ENCODE measurements at places on chromosomes 3 and 15. TPM values are rescaled to one million over a fixed set of nuclear protein-coding genes. Genes with fewer than 3 reads are reported as not detected.

- no peak overlapping the region for H3K4me3 ChIP-seq
- no peaks in the 10 kb centered on the region for H3K4me1 ChIP-seq
- no peaks in the 10 kb centered on the region for H3K36me3 ChIP-seq
- no peak overlapping the region for H3K27ac ChIP-seq
These were observed 172.8 kb upstream of the SNTN start for GRCh38 chr3:63479661-63480035.

DNA sequence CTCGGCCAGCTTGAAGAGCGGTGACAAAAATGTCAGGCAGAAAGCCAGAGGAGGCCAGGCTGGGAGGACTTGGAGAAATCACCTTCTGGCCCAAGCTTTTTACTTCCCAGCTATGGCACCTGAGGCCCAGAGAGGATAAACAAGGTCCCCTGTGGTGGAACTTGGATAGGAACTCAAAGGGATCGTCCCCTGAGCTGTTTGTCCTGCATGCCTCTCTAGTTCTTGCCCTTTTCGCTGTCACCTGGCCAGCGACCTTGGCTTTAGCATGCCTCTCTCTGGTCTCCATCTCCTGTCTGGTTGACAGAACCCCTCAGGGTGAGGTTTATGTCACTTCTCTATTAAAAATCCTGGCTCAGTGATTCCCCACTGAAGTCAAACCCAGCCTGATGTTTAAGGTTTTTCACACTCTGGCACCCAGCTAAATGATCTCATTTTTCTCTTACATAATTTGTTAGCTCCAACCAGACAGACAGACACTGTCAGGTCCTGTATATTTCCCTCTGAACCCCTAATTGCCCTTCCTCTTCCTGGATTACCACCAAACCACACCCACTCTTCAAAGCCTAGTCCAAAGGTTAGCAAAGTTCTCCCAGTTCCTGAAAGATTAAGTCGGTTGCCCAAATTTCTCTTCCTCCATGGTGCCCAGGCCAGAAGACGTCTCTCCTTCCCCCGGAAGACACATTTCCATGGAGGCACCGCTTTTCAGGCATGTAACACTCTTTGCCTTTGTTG, 169.1 kb downstream of the FAM43A start:
- H3K27me3 ChIP-seq: no peaks in the 10 kb centered on the region
- H3K27ac ChIP-seq: no peak overlapping the region
- no peaks in the 10 kb centered on the region for H3K36me3 ChIP-seq
- peaks cover 9% of the 10 kb centered on the region for H3K4me1 ChIP-seq
- DNase-seq: no peak

DNA sequence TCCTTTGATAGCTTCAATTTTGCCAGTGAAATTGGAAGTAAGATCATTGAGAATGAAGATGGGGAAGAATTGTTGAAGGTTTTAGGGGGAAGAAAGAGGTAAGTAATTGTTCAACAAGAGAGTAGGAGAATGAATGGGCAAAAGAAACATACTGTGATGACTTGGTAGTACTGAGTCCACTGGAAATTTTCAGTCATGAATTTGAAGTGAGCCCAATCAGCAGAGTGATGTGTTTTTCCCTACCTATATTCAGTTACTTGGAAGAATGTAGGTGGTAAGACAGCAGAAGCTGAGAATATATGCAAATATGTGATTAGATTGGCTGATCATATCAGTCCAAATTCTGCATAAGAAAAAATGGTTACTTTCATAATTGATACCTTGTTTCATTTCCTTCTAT, 569.6 kb downstream of the AGBL1 start:
- H3K4me1 ChIP-seq: no peaks in the 10 kb centered on the region
- no peak for DNase-seq
- H3K27me3 ChIP-seq: no peaks in the 10 kb centered on the region
- no peaks in the 10 kb centered on the region for H3K36me3 ChIP-seq
- no peak overlapping the region for H3K4me3 ChIP-seq

Gene SEMA3B
- 63.9 TPM for total RNA-seq

Gene ASB14
- not detected for total RNA-seq

GRCh38 chr15:60115579-60116380, 111.7 kb downstream of the FOXB1 start:
- H3K36me3 ChIP-seq: no peaks in the 10 kb centered on the region
- no peak overlapping the region for H3K4me3 ChIP-seq
- peak; percentile 28 for DNase-seq

DNA sequence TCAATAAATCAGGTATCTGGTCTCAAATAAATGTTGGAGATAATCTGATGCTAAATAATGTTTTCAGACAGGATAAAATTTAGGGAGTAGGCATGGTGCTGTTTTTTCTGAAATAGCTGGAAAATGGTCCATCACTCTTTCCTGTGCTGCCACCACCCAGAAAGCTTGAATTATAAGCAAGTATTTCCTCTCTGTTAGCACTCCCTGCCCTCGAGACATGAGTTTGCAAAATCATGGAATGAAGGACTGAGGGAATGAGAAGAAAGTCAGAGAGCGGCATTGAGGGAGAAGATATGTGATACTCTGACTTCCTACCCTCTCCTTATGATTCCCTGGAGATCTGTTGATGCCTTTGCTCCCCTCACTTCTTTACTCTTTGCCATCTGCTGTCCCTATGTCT, 1095.7 kb downstream of the IGSF11 start:
- no peak for DNase-seq
- H3K27me3 ChIP-seq: no peaks in the 10 kb centered on the region
- H3K27ac ChIP-seq: no peak overlapping the region

DNA sequence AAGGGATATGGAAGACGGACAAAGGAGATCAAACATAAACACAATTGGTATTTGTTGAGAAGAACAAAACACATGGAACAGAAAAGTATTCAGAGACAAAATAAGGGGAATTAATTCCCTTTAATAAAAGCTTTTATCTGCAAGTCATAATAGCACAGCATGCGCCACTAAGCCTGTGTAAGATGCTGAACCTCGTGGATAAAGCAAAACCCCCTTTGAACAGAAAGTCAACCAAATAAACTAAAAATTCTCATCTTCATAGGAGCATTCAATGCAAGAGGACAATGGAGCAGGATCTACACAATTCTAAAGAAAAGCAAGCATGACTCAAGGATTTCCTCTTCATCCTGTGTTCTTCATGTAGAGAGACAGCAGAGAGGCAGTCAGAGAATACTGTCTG, 274.3 kb upstream of the GOLGA6L4 start:
- H3K27me3 ChIP-seq: no peaks in the 10 kb centered on the region
- no peak for DNase-seq
- H3K4me1 ChIP-seq: no peaks in the 10 kb centered on the region
- H3K4me3 ChIP-seq: no peak overlapping the region
- H3K36me3 ChIP-seq: no peaks in the 10 kb centered on the region
- no peak overlapping the region for H3K27ac ChIP-seq

- peaks cover 4% of the 10 kb centered on the region for H3K4me1 ChIP-seq
- H3K36me3 ChIP-seq: no peaks in the 10 kb centered on the region
- DNase-seq: no peak
- no peak overlapping the region for H3K4me3 ChIP-seq
- no peaks in the 10 kb centered on the region for H3K27me3 ChIP-seq
These were observed 106.0 kb downstream of the HMG20A start for GRCh38 chr15:77526595-77527163.

Gene C3orf33
- total RNA-seq: 3.6 TPM

DNA sequence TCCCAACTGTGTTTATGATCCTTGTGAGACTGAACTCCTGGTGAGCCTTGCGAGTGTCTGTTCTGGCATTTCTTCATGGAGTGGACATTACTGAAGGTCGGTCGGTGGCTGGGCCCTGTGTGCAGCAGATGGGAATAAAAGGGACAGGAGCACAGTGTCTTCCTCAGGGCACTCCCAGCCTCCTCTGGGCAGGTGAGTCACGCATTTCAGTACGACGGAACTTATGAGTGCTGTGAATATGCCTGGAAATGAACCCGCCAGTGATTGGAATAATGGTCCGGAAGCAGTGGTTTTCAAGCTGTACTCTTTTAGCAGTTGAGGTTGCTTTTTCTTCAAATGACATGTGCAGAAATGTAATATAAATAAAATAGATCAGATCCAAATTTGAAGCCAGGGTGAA, 55.1 kb downstream of the LARS2 start:
- H3K4me1 ChIP-seq: no peaks in the 10 kb centered on the region
- H3K27ac ChIP-seq: no peak overlapping the region
- H3K27me3 ChIP-seq: no peaks in the 10 kb centered on the region

GRCh38 chr3:61903931-61904657, 342.7 kb downstream of the PTPRG start:
- H3K4me3 ChIP-seq: no peak overlapping the region
- no peak overlapping the region for H3K27ac ChIP-seq
- DNase-seq: no peak
- no peaks in the 10 kb centered on the region for H3K4me1 ChIP-seq
- no peaks in the 10 kb centered on the region for H3K27me3 ChIP-seq
- H3K36me3 ChIP-seq: no peaks in the 10 kb centered on the region

GRCh38 chr3:41267975-41268640, 68.8 kb downstream of the CTNNB1 start:
- no peaks in the 10 kb centered on the region for H3K36me3 ChIP-seq
- H3K4me3 ChIP-seq: no peak overlapping the region
- peaks cover 36% of the 10 kb centered on the region for H3K4me1 ChIP-seq
- H3K27ac ChIP-seq: peak overlapping the region; percentile 68
- H3K27me3 ChIP-seq: no peaks in the 10 kb centered on the region
- peak; percentile 99 for DNase-seq

Gene ATP13A4
- not detected for total RNA-seq

- no peaks in the 10 kb centered on the region for H3K4me1 ChIP-seq
- no peak overlapping the region for H3K4me3 ChIP-seq
- DNase-seq: no peak
- no peaks in the 10 kb centered on the region for H3K36me3 ChIP-seq
These were observed 8.3 kb upstream of the KCNMB2 start for GRCh38 chr3:178527981-178528380.

GRCh38 chr3:29186131-29186599, 94.7 kb upstream of the RBMS3 start:
- peaks cover 45% of the 10 kb centered on the region for H3K4me1 ChIP-seq
- H3K27me3 ChIP-seq: no peaks in the 10 kb centered on the region
- peak; percentile 97 for DNase-seq
- H3K27ac ChIP-seq: peak overlapping the region; percentile 98
- no peak overlapping the region for H3K4me3 ChIP-seq

Gene TM6SF1
- not detected for total RNA-seq
